ENCODE measurements at places on chromosomes 6 and 20.
A peak's percentile ranks its signal among the peaks of the same experiment; 100 is the strongest.

- DNase-seq, result no peak
These were observed 77.0 kb downstream of the WDR27 start for GRCh38 chr6:169624785-169625184.

- DNase-seq, result no peak
These were observed 215.2 kb downstream of the TAF4 start for GRCh38 chr20:61850457-61850856.

- DNase-seq, result no peak
These were observed 859.8 kb downstream of the MAFB start for GRCh38 chr20:39829256-39829655.

DNA sequence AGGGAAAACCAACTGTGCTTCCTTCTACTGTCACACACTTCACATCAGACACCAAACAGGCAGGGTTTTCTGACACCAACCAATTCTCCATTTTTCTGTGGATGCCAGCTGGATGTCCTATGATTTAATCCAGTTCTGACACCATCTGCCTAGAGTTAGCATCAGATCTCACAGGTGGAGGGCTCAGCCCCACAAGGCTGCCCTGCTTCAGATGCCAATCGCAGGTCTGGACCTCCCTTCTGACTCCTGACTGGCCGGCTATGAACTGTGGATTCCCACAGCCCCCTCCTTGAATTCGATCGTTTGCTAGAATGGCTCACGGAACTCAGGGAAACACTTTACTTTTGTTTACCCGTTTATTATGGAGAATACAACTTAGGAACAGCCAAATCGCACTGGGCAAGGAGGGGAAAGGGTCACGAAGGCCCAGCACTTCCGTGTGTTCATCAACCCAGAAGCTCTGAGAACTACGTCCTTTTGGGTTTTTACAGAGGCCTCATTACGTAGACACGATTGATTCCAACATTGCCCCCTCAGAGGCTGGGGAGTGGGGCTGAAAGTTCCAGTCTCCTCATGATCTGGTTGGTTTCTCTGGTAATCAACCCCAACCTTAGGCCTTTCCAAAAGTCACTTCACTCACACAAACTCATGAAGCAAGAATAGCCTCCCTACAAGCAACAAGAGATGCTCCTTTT, 25.4 kb upstream of the MAS1 start:
- DNase-seq, result no peak

- no peak for DNase-seq
These were observed 287.7 kb downstream of the ALDH8A1 start for GRCh38 chr6:134662077-134662700.

GRCh38 chr6:85347812-85348211, 102.1 kb upstream of the NT5E start:
- no peak for DNase-seq

GRCh38 chr6:138349891-138350290, 27.8 kb upstream of the SMIM28 start:
- DNase-seq, result no peak

- no peak for DNase-seq
These were observed 2.9 kb downstream of the DSN1 start for GRCh38 chr20:36770680-36771079.

DNA sequence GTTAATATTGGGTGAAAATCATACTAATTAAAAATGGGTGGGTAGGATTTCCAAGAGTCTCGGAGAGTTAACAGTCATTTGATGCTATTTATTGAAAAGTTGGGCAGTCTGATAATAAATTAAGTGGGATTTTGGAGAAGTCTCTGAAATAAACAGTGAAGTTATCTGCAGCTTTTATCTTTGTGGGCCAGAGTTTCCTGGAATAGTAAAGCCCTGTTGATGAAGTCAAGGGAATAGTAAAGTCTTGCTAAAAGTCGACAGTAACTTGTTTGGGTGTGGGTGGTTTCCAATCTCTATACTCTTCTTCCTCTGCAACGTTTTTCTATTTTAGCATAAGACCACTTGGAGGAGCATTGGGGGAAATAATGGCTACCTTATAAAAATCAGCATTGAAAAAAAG, 493.6 kb downstream of the EPM2A start:
- DNase-seq, result no peak

- no peak for DNase-seq
These were observed 145.8 kb downstream of the PLCB4 start for GRCh38 chr20:9214685-9215084.

- no peak for DNase-seq
These were observed 212.6 kb upstream of the EXOC2 start for GRCh38 chr6:905556-905955.

- DNase-seq, result no peak
These were observed 8.8 kb downstream of the TGM2 start for GRCh38 chr20:38156280-38156679.

DNA sequence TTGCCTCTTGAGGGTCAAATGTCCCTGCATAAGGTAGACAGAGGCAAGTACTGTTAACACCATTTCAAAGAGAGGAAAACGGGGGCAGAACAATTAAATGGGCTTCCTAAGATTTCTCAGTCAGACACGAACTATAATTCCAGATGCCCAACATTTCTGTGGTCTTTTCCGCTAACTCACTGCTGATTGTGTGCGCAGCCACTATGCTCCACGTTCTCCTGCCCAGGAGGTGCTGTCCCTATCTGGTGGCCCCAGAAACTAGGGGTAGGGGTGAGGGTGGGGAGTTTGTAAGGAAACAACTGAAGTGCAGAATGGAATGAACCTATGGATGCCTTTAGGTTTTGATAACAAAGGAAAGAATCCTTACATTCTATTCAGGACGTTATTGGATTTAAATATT, 86.1 kb upstream of the BACH2 start:
- DNase-seq, result no peak

DNA sequence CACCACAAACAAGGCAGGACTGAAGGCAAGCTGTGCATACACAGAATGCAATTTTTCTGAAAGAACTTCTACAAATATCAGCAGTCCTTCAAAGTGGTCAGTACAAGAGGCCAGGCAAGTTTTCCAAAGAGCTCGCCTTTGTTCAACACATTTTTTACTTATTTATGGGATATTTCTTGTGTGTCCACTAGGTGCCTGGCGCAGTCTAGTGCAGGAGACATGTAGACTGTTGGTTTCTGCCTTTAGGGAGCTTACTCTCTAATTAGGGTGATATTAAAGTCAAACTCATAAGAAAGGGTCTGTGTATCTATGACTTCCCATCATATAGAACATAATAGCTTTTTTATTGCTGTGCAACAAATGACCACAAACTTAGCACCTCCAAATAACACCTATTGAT, 21.2 kb upstream of the VEGFA start:
- DNase-seq, result no peak

GRCh38 chr6:19755181-19755580, 82.0 kb upstream of the ID4 start:
- DNase-seq, result no peak

GRCh38 chr6:28802417-28803336, 121.1 kb downstream of the TRIM27 start:
- no peak for DNase-seq

DNA sequence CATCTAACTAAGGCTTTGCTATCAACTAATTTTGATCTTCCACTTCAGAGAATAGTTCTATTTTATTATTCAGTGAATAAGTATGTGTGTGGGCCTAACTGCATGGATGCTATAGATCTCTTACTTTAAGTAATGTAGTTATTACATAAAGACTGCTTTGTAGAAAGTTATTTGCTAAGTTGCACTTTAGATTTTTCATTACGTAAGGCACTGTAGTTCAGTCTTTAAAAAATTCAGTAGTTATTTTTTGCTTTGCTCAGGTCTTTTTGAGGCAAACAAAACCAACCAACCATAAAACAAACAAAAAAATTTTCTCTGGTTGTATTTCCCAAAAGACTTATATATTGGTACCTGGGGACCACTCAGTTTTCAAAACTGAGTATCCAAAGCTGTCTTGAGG, 53.0 kb downstream of the KCNQ5 start:
- DNase-seq, result no peak

- no peak for DNase-seq
These were observed 82.1 kb downstream of the RFPL4B start for GRCh38 chr6:112429226-112429625.

GRCh38 chr6:132131351-132131750, 180.2 kb upstream of the CCN2 start:
- DNase-seq, result no peak

DNA sequence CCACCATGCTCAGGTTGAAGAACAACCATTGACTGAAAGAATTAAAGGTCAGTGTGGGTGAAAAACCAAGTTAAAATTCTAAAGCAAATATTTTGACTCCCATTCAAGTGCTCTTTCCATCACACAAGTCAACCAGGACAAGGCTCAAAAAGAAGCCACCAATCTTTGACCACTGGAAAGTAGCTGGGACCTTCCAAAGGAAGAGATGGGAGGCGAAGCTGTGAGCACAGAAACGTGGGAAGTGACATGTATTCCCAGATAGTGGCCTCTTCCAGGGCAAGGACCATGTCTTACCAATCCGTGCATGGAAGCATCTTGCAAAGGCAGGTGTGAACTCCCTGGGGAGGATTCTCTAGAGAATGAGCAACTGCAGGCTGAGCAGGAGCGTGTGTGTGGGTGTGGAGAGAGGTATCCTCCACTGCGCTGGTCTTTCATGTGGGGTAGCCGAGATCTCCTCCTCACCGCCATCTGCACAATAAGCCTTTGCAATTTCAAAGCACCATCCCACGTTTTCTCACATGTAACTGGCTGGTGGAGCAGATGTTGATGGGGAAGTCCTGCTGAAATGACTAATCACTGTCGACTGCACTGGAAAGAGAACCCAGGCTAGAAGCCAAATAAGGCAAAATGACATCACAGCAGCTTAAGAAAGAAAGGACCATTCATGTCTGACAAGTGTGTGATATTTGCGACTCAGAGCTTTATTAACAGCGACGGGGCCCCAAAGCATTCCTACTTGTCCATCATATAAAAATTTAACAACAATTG, 189.4 kb upstream of the RREB1 start:
- no peak for DNase-seq

- no peak for DNase-seq
These were observed 12.5 kb upstream of the R3HDML start for GRCh38 chr20:44324343-44324742.

DNA sequence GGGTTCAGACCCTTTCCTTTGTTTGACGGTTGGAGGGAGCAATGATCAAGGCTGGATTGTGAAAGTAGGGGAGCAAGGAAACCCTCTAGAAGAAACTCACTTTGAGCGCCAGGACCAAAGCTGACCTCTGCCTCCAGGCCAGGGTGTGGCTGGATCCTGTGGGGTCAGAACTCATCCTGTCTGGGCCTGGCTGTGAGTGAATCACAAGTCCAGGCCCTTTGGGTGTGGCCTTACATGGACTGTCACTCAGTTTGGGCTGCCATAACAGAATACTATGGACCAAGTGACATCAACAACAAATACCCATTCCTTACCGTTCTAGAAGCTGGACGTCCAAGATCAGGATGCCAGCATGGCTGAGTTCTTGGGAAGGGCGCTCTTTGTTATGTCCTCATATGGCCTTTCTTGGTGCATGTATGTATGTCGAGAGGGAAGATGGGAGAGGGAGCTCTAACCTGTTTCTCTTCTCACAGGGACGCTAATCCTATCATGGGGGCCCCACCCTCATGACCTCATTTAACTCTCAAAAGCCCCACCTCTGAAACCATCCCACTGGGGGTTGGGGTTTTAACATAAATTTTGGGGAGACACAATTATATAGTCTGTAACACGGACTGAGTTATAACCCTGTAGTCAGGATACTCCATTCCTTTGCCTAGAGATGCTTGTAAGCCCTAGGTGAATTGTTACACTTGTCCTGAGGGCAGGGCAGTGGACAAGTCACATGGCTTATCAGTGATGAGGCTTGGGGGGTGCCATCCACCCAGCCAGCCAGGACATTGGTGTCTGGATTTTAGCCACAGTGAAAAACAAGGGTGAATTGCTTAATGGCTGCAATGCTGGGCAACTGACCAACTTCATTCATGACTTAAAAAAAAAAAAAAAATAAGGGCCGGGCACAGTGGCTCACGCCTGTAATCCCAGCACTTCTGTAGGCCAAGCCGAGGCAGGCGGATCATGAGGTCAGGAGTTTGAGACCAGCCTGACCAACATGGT, 80.0 kb downstream of the TRMT11 start:
- DNase-seq, result no peak

DNA sequence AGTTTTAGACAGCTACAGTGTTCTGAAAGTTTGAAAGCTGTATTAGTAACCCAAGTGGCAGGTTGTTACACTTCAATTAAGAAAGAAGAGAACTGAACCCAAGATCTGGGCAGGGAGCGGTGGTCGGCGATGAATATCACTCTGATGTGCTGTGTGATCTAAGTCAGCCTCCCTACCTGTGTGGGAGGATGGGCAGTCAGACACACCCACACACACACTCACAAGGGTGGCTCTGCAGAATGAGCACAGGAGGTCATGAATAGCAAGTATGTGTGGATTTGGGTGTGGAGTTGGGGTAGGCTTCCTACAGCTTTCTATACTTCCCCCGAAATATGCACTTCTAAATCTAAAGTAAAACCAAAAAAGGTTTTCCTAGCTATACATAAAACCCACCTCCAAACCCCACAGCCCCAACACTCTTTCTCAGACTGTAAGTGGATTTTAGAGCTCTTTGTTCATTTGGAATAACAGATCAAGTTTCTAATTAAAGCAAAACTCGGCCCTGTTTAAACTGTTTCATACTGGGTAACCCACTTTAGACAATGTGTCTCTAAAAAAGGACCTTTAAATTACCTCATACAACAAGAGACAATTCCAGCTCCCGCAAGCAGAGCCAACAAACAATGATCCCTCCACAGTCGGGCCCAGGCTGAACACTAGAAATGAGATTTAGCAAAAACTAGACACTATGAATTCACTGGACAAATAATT, 19.4 kb downstream of the TNFRSF21 start:
- DNase-seq, result no peak

DNA sequence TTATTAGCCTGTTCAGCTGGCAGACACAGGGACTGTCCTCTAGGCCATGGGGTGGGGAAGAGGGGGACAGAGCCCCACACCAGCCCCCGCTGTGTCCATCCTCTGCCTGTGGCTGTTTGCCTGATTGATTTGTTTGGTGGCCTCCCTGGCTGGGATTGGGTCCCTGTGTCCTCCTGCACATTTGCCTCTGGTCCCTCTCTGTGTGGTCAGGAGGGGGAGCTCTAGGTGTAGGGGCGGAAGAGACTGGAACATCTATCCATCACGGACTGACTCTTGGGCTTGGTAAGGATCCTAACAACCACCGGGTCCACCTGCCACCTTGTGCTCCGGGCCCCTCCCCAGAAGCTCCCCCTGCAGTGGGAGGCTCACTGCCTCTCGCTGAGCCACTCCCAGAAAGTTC, 38.4 kb upstream of the CCDC167 start:
- DNase-seq, result peak; percentile 75

GRCh38 chr6:41036186-41036585, 2.8 kb downstream of the UNC5CL start:
- DNase-seq, result no peak

- DNase-seq, result no peak
These were observed 41.6 kb upstream of the RAB23 start for GRCh38 chr6:57263739-57264138.
